ENCODE measurements at places on chromosomes 3 and 15.
A peak's percentile ranks its signal among the peaks of the same experiment; 100 is the strongest.

DNA sequence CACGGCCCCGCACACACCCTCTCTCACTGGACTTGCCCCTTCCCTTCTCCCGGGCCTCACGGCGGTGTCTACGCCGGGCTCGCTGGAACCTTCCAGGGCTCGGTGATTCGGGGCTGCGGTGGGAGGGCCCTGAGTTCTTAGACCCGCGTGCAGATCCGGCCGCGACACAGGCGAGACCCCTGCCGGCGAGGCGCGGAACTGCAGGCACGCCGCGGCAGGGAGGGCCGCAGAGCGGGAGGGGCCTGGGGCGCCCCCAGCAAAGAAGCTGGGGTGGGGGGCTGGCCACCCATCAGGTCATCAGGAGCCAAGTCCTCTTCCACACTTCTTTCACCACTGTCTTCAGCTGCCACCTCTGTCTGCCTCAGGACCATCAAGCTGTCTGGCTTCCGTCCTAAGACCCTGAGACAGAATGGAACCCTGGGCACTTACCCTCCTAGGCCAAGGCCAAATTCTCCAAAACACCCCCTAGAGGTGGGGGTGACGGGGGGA is 164.5 kb downstream of the XXYLT1 start:
- DNase-seq: no peak

DNA sequence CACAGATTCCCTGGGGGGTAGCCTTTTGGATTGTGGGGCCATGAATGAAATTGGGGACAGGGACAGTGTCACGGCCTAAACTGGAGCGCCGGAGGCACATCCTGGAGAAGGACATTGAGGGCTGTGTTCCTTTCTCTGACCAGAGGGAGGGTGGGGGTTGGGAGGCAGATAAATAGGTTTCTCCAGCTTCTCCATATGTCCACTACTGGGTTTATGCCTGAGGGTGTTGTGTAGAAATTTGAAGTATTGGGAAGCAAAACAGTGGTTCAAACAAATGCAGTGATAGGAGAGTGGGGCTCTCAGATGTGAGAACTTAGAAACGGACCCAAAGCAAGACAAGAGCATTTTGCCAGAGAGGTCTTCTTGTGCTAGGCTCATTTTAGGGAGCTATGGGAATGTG is 34.3 kb downstream of the TRIM71 start:
- DNase-seq: no peak

- DNase-seq: peak; percentile 62
These were observed 60.3 kb downstream of the TM4SF4 start for GRCh38 chr3:149534671-149535332.

DNA sequence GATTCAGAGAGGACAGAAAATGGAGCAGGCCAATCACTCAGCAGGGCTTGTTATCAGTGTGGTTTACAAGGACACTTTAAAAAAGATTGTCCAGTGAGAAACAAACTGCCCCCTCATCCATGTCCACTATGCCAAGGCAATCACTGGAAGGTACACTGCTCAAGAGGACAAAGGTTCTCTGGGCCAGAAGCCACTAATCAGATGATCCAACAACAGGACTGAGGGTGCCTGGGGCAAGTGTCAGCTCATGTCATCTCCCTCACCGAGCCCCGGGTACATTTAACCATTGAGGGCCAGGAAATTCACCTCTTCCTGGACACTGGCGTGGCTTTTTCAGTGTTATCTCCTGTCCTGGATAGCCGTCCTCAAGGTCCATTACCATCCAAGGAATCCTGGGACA is 513.7 kb upstream of the EPHA6 start:
- DNase-seq: no peak

GRCh38 chr3:19970327-19970726 is 23.4 kb downstream of the RAB5A start:
- no peak for DNase-seq

DNA sequence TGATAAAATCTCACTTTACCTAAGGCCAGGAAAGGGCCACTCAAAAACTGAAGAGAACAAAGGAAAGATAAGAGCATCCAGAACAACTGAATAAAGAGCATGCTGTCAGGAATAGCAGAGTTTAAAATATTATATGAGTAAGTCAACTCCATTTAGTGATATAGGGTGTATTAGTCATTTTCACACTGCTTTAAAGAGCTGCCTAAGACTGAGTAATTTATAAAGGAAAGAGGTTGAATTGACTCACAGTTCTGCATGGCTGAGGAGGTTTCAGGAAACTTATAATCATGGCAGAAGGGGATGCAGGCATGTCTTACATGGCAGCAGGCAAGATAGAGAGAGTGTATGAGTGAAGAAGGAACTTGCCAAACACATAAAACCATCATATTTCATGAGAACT is 778.0 kb upstream of the NECTIN3 start:
- DNase-seq: no peak

GRCh38 chr3:142586803-142587406 is 8.4 kb upstream of the ATR start:
- DNase-seq: no peak

GRCh38 chr3:197942956-197943556 is 6.9 kb upstream of the RPL35A start:
- DNase-seq: no peak

GRCh38 chr3:16888785-16889607 is 4.2 kb downstream of the PLCL2 start:
- no peak for DNase-seq

DNA sequence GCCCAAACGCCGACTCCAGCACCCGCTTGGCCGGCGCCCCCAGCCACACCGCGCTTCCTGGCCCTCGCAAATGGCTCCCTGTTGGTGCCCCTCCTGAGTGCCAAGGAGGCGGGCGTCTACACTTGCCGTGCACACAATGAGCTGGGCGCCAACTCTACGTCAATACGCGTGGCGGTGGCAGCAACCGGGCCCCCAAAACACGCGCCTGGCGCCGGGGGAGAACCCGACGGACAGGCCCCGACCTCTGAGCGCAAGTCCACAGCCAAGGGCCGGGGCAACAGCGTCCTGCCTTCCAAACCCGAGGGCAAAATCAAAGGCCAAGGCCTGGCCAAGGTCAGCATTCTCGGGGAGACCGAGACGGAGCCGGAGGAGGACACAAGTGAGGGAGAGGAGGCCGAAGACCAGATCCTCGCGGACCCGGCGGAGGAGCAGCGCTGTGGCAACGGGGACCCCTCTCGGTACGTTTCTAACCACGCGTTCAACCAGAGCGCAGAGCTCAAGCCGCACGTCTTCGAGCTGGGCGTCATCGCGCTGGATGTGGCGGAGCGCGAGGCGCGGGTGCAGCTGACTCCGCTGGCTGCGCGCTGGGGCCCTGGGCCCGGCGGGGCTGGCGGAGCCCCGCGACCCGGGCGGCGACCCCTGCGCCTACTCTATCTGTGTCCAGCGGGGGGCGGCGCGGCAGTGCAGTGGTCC is 3.5 kb downstream of the ISLR2 start:
- DNase-seq: no peak

DNA sequence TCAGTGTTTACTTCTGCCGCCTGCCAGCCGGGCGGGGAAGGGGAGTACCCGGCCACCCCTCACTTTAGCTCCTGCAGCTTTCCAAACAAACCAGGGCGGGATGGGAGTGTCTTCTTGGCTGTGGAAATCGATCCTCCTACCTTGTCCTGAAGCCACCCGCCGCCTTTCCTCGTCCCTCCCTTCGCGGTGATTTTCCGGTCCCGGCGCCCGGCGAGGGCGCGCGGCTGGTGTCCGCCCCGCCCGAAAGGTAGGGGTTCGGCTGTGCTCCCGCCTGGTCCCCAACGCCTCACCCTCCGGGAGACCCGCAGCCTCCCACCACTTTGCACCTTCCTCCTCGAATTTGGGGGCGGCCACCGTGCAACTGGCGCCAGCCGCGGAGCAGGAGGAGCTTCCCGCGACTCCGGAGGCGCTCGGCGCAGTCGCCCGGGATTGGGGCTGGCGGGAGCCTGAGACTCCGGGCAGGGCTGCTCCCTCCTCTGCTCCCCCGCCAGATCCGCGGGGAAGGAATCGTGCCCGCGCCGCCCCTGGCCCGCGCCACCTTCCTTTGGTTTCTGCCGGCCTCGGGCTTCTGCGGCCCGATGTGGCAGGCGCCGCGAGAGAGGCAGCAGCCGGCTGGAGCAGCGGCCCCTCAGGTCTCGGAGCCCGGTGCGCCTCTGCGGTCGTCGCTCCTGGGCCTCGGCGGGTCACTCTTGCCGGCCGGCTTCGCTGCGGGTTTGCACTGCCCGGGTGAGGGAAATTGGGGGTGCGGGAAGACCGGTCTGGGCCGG is 30.7 kb upstream of the ST3GAL6 start:
- DNase-seq: peak; percentile 47

DNA sequence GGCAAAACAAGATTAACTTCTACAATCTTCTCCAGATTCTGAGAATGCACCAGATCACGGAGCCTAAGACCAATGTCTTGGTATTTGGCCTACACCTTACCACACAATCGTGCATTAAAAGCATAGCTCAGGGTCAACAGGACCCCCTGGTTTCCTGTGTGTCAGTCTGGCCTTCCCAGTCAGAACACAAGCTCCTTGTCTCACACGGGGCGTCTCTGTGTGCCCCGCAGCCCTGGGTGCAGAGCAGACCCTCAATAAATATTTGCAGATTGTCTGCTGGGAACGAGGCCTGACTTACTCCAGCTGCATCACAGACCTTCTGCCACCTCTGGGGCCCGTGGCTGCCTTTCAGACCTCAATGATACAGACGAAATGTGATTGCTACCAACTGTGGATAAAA is 82.5 kb upstream of the CTNNB1 start:
- DNase-seq: no peak

- DNase-seq: no peak
These were observed 23.6 kb downstream of the NR2F2 start for GRCh38 chr15:96353930-96354730.

DNA sequence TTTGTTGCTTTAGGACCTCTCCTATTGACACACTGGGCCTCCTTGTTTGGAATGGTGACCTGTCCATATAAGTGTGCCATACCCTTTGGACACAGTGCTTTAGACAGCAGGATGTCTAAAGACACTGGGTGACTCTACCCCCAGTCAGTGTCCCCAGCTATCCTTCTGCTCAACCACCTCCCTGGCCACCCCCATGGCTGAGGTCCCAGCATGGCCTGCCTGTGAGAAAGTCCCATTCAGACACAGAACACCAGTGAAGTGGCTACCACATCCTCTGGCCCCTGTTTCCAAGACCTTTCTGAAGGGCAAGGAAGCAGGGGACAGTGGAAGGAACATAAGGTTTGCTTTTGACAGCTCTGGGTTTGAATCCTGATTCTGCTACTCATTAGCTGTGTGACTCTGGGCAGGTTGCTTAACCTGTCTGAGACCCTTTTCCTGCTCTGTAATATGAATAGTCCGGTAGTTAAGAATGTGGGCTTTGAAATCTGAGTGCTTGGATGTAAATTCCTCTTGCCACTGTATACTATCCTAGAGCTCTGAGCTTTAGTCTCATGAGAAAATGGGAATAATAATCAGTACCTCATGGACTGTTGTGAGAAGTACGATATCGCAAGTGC is 6.3 kb upstream of the AP3S2 start:
- DNase-seq: no peak

GRCh38 chr15:68599153-68599545 is 20.4 kb downstream of the CORO2B start:
- DNase-seq: no peak

GRCh38 chr15:70054884-70055387 is 42.8 kb downstream of the TLE3 start:
- no peak for DNase-seq

- DNase-seq: no peak
These were observed 4.3 kb downstream of the BMF start for GRCh38 chr15:40104296-40104864.

Data from NCI-H187 treated with DMSO at 0.1 percent for 48 hours (cell line).